Iris pigment epithelial cell (primary cell): ENCODE measurements at places on chromosomes 1 and 21.

DNA sequence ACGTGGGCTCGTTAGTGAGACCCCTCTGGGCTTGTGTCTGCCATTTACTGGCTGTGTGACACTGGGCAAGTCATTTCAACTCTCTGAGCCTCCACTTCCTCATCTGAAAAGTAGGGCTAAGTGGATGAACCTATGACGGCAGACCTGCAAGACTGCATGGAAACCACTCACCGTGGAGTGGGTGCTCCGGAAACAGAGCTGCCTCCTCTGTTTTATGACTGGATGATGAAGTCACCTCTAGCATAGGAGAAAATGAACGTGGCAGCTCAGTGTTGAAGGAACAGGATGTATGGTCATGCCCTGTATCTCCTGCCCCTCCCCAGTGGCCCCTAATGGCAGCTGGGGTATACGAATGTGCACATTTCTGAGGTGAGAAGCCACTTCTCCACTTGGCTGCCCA is 40.5 kb downstream of the STPG1 start:
- DNase-seq = no peak

DNA sequence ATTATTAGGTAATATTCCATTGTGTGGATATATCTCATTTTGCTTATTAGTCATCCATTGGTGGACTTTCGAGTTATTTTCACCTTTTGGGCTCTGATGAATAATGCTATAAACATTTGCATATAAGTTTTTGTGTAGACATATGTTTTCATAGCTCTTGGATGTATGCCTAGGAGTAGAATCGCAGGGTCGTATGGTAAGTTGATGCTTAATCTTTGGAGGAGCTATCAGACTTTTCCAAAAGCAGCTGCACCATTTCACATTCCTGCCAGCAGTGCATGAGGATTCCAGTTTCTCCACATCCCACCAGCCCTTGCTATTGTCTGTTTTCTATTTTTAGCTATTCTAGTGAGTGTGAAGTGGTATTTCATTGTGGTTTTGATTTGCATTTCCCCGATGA is 120.3 kb upstream of the TMEM51 start:
- DNase-seq = peak; percentile 56

GRCh38 chr21:18869104-18869503 is 465.5 kb upstream of the TMPRSS15 start:
- no peak for DNase-seq

GRCh38 chr1:45883658-45884057 is 80.2 kb downstream of the MAST2 start:
- peak; percentile 59 for DNase-seq

- DNase-seq = peak; percentile 81
These were observed 1.2 kb downstream of the PIGP start for GRCh38 chr21:37071561-37072273.

DNA sequence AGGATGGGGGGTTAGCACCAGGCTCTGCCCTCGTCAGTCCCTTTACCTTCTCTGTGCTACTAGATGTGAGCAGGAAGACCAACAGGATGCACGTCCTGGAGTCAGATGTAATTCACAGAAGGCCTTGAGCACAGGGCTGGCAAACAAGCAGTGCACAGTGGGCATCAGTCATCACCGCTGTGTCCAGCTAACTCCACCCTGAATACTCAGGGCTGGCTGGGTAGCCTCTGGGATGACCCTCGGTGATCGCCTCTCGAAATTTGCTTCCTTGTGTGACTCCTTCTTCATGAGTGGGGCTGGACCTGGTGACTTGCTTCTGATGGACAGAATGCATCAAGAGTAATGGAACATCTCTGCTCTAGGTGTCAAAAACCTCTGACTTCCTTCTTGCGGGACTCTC is 92.2 kb upstream of the TMPRSS2 start:
- DNase-seq = no peak

DNA sequence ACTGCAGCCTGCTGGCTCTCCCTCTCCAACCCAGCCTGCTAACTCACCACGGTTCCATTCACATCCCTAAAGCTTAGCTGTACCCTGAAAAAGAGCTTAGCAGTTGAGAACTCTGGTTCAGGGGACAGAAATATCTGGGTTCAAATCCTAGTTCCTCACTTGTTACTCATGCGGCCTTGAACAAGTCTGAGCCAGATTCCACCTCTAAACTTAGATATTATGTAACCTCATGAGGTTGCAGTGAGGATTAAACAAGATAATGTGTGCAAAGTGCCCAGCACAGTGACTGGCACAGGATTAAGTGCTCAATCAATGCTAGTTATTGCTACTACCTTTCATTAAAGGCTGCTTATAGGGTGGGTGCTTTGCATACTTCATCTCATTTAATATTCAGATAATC is 41.3 kb upstream of the DHCR24 start:
- DNase-seq = peak; percentile 50

DNA sequence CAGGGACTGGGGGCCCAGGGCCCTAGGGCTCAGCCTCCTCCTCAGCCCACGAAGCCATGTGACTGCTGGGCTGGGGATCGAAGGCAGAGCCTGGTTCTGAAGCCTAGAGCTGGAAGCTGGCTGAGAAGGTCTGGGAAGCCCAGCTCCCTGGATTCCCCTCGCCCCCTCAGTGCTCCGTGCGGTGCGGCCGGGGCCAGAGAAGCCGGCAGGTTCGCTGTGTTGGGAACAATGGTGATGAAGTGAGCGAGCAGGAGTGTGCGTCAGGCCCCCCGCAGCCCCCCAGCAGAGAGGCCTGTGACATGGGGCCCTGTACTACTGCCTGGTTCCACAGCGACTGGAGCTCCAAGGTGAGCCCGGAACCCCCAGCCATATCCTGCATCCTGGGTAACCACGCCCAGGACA is 9.1 kb downstream of the ADAMTSL4 start:
- no peak for DNase-seq

DNA sequence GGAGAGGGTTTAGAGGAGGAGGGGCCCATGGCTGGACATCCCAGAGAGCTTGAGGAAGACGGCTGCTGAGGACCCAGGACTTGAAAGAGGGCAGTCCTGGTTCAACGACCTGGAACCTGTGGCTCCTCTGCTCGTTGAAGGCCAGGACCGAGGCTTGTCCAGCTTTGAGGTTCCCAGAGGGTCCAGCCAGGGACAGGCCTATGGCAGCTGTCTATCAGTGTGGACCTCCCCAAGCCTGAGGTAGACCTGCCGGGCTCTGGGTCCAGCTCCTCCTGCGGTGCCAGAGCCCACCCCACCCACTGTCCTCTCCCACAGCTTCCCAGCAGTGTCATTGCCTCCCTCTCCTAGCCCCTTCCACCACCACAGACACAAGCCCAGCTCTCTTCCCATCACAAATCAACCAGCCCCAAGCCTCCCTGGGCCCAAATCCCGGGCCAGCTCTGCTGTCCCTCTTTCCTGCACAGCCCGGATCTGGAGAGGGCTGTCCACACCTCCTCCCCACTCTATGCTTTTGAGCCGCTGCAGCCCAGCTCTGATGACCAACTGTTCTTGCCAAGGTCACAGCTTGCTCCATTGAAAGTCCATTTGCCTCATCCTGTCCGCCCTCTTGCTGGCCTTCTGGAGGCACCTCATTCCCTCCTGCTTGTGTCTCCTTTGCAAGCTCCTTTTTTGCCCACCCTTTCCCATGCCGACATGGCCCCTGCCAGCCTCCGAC is 48.7 kb upstream of the EDN2 start:
- no peak for DNase-seq

- peak; percentile 91 for DNase-seq
These were observed 75.2 kb downstream of the NFIA start for GRCh38 chr1:61157468-61157987.

DNA sequence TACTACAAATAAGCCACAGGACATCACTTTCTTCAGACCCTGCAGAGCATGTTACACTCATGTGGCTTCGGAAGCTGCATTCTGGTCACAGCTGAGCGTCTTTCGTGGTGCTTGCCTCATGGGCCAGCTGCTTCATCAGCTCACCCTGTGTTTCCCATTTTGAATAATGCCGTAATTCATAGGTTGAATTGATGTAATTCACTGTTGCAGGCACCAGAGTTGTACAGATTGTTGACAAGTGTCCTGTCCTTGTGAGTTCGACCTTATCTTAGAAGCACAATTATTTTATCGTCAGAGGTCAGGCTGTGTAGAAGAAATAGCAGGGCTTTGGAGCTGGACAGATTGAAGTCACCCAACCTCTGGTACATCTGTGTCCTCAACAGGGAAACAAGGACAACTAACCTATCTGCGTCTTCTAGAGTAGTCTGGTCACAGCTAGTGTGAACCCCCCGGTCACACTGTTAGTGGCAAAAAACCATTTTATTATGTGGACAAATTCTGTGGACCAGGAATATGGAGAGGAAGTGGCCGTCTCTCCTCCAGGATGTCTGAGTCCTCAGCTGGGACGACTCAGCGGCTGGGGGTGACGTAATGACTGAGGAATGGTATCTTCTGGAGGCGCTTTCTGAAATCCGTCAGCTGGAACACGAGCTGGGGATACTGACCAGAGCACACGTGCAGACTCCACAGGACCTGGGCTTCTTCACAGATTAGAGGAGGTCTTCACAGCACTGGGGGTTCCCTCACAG is 17.8 kb downstream of the PKNOX1 start:
- peak; percentile 92 for DNase-seq

- DNase-seq = peak; percentile 81
These were observed 9.3 kb upstream of the MDM4 start for GRCh38 chr1:204506969-204507316.

DNA sequence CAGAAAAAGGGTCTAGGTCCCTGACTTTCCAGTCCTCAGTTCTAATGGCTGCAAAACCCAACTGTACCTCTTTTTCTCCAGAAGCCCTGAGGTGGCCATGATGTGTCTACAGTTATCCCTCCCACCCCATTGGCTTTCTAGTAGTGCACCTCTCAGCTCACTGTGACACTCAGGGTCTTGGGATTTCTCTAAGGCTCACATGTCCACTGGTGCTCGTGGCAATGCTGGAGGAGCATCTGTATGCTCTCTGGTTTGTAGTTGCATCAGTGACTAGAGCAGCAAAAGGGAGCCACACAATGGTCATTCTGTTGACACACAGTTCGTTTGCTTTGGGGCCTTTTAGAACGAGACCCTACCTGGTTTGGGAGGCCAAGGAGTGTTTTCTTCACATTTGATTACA is 81.6 kb upstream of the SYT6 start:
- no peak for DNase-seq

GRCh38 chr1:187787736-187788135 is 959.0 kb downstream of the PLA2G4A start:
- no peak for DNase-seq

DNA sequence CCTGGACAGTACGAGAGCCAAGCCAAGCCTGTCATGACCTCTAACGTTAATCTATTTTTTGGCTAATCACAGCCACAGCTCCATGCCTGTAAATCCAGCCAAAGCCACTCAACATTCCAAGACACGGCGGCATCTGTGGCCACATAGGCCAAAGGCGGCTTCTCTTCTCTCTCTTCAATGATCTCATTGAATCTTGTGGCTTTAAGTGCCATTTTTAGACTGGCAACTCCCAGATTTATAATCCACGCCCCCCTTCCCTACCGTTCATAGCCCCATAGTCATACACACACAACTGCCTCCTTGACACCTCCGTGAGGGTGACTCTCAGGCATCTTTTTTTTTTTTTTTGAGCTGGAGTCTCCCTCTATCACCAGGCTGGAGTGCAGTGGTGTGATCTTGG is 5.7 kb upstream of the SELENON start:
- DNase-seq = no peak

GRCh38 chr1:231139125-231139649 is 22.7 kb upstream of the TRIM67 start:
- DNase-seq = peak; percentile 94

GRCh38 chr1:55329091-55329490 is 113.9 kb upstream of the USP24 start:
- DNase-seq = no peak

GRCh38 chr1:244615301-244615700 is 37.6 kb upstream of the DESI2 start:
- DNase-seq = no peak

- DNase-seq = no peak
These were observed 193.5 kb downstream of the GPATCH2 start for GRCh38 chr1:217437376-217437775.

DNA sequence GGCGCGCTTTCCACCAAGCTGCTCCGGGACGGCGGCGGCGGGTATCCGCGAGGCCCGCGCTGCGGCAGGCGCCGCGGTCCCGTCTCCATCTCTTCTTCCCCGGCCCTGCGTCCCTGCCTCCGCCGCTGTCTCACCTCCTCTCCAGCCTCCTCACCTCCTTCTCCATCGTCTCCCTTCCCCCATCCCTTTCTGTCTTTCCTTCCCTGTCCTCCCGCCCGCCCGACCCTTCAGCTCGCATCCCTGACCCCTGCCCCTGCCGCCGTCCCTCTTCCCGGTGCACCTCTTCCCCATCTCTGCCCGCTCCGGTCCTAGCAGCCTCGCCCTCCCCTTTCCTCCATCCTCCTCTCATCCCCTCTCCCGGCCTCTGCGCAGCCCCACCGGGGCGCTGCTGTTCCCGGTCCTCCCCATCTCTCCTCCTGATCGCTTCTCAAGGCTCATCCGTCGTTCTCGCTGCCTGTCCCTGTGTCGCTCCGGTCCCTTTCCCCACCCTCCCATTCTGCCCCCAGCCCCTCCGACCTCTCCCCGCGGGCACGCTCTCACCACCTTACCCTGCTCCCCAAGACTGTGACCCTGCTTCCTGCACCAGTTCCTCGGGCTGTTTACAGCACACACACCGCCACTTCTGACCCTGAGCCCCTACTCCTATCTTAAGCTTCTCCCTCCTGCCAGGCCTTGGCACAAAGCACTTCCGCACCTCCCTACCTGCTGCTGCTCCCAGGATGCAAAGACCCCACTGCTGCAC is 760 bp upstream of the NPHP4 start:
- no peak for DNase-seq

DNA sequence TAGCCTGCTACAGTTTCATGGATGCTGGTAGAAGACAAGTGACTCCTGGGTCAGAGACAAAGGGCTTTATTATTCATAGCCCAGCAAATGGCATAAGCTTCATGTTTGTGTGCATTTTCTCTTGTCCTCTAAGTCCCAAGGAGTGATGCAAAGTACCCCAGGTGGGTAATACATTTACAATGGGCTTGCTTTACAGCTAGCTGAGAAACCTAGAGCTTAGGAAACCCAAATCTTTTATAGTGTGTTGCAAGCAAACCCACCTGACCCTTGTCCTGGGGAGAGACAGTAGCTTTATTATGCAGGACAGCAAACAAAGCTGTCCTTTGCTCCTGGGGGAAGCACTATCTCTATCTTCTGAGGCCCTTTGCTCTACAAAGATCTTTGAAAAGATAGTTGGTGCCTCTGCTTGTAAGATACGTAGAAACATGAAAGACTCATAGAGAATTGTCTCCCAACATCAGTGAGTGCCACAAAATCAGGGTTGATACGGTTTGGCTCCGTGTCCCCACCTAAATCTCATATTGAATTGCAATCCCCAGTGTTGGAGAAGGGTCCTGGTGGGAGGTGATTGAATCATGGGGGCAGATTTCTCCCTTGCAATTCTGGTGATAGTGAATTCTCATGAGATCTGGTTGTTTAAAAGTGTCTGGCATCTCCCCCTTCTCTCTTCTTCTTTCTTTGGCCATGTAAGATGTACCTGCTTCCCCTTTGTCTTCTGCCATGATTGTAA is 315.8 kb upstream of the USP24 start:
- DNase-seq = no peak

- DNase-seq = no peak
These were observed 19.6 kb upstream of the CLDN17 start for GRCh38 chr21:30186242-30186641.

GRCh38 chr1:46942086-46942485 is 810 bp upstream of the CYP4A11 start:
- DNase-seq = no peak
